ENCODE measurements at places on chromosomes 16 and 17.

DNA sequence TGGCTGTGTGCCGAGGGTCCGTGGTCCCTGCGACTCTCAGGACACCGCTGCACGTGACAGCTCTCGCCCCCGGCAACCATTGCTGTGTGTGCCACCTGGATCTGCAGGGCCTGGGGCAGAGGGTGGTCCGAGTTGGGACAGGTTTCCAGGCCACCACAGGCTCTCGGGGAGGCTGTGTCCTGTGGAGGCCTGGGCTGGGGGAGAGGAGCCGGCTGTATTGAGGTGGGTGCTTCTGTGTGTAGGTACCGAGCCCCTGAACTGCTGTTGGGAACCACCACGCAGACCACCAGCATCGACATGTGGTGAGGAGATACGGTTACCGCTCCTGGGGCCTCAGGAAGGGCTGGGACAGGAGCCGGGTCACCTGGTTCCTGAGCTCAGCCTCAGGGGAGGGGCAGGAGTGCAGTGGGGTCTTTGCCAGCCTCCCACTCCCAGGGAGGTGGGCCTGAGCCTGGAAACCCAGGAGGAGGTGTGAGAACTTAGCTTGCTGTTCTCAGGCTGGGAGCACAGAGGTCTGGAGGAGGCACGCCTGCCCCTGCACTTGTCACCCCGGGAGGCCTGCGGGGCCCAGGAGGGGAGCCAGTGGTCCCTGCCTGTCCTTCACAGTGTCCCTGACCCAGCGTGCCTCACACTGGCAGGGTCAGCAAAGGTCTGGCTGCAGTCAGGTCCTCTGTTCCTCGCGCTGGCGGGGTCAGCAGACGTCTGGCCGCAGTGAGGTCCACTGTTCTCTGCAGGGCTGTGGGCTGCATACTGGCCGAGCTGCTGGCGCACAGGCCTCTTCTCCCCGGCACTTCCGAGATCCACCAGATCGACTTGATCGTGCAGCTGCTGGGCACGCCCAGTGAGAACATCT, 7.3 kb downstream of the SPATA2L start:
- DNase-seq = no peak

GRCh38 chr16:55492756-55493380, 13.9 kb downstream of the MMP2 start:
- no peak for DNase-seq

GRCh38 chr17:4479982-4480751, 18.5 kb upstream of the SPNS2 start:
- DNase-seq = no peak

DNA sequence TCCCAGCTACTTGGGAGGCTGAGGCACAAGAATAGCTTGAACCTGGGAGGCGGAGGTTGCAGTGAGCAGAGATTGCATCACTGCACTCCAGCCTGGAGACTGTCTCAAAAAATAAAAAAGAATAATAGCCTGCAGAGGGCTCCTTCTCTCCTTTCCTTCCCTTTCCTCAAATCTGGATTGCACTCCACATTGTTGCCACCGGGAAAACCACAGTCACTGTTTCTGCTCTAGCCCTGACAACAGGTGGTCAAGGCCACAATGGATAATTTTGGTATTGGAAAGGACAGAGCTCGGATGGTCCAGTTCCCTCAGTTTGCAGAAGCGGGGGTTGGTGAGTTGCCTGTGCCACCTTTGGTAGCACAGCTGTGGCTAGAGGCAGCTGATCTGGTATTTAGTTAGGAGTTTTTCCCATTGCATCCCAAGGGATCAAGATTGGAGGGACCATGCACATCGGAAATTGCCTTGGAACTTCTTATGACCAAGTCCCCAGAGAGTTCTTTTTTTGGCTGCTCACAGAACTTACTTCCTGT, 44.7 kb upstream of the PRSS54 start:
- no peak for DNase-seq

GRCh38 chr17:2172999-2173398, 118.1 kb downstream of the HIC1 start:
- DNase-seq = no peak

- no peak for DNase-seq
Observed at GRCh38 chr17:2397247-2398171, 3.4 kb downstream of the MNT start.

- DNase-seq = no peak
Observed at GRCh38 chr17:80108036-80108971, 6.9 kb downstream of the GAA start.

DNA sequence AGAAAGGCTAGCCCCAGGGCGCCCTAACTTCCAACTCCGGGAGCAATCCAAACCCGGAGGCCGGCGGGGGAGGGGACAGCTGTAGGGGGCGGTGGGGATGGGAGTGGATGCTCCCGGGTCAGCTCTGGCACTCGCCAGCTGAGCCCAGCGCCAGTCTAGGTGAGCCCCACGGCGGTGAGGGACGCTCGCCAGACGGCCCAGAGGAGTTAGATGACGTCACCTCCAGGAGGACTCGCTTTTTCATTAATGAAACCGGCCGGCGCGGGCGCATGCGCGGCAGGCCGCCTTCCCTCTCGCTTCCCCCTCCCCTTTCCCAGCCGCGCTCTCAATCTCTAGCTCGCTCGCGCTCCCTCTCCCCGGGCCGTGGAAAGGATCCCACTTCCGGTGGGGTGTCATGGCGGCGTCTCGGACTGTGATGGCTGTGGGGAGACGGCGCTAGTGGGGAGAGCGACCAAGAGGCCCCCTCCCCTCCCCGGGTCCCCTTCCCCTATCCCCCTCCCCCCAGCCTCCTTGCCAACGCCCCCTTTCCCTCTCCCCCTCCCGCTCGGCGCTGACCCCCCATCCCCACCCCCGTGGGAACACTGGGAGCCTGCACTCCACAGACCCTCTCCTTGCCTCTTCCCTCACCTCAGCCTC, at the start of gene NF1:
NF1 (plus strand) TSS at position 378 of the 636 bp plus-strand sequence. CDS start 333 bp downstream, outside the sequence.
- peak; percentile 95 for DNase-seq

DNA sequence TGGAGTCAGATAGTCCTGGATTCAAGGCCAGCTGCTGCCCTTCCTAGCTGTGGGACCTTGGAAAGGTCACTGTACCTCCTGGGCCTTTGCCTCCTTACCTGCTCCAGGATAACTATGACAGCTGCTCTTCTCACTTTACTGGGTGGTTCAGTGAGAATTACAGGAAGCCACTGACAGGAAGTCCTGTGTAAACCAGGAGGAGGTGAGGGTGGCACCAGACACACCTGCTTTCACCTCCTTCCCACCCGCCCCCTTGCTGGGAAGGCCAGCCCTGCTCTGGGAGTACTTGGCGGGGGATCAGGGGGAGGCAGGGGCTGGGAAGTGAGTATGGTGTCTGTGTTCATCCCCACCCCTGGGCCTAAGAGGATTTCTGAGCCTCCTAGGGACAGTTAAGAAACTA, 42.6 kb downstream of the CPNE2 start:
- no peak for DNase-seq

DNA sequence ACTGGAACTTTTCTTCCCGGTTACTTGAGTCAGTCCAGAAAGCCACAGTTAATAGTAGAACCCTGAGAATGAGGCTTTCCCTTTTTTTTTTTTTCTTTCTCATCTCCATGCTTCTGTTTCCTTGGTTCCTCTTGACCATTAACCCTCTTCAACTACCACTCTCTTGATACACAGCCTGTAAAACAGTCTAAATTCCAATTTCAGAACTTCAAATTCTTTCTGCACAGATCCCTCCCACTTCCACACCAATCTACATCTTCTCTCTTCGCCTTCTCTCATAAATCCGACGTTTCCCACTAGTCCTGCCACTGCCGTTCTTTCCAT, 588 bp downstream of the METTL16 start:
- no peak for DNase-seq

GRCh38 chr17:73724990-73725389, 80.7 kb upstream of the SDK2 start:
- no peak for DNase-seq

DNA sequence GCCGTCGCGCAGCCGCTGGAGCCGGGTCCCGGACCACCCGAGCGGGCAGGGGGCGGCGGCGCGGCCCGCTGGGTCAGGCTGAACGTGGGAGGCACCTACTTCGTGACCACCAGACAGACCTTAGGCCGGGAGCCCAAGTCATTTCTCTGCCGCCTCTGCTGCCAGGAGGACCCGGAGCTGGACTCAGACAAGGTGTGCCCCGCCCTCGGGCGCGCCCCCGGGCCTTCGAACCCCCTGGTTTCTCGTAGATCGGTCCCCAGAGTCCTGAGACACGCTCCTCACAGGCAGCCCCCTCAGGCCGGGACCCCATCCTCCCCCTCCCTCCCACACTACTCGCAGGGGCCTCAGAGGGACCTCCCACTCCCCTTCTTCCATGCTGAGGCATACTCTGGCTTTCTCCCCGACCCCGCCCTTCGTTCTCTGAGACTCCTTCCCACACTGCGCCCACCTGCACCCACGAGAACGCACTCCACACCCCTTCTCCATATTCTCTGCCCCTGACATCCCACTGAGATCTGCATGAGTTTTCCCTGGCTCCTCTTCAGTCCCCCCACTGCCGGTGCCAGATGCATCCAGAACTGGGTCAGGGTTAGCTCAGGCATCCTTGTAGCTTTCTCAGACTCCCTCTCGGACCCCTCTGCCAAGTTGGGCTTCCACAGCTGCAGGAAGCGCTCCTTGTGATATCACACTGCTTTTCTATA, 523 bp downstream of the KCTD2 start:
- DNase-seq = peak; percentile 14

- no peak for DNase-seq
Observed at GRCh38 chr16:54867302-54867832, 63.3 kb upstream of the IRX5 start.

GRCh38 chr16:4323071-4323844, 7.4 kb downstream of the GLIS2 start:
- DNase-seq = no peak

DNA sequence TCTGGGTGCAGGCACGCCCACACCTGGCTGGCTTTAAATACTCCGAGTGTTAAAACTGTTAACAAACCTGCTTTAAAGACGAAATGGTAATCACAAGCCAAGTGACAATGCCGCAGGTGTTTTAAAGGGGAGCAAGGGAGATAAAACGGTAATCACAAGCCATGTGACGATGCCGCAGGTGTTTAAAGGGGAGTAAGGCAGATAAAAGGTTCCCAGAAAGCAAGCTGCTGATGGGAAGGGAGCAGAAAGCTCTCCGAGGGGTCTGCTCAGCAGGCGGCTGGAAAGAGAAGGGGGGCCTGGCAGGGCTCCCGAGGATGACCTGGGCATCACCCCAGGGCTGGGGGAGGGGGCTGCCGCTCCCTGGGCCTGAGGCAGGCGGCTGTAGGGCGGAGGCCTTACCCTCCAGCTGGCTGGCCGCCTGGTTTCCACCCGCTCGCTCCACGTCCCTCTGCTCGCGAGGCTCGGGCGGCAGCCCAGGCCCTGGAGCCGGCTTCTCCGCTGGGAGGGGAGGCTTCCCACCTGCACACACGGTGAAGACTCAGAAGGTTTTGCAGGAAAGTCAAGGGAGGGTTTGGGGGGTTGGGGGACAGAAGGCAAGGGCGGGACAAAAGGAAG, 12.1 kb downstream of the NDUFAF8 start:
- DNase-seq = no peak

- DNase-seq = no peak
Observed at GRCh38 chr16:48740964-48741363, 131.0 kb upstream of the N4BP1 start.

DNA sequence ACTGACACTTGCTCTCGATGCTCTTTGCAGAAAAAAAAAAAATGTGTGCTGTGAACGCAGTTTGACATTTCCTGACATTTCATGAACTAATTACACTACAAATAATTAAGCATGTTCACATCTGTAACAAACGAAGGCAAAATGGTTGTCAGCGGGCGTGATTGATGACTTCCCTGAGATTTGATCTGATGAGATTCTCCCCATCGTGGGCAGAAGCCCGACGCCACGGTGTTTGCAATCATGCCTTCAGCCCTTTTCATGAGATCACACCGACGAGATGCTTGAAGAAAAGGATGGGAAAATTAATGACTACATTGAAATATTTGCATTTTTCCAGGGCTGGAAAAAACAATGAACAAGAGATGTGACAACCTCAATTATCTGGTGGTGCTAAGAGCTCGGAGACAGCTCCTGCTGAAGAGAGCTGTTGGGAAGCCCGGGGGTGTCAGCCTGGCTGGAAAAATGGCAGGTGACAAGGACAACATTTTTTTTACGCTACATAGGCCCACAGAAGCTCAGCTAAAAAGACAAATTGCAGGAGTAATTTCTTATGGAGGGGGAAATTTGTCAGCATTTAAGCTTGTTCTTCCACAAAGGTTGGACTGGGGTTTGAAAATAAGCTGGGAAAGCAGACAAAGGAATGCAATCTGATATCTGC, 259.4 kb upstream of the IRX3 start:
- DNase-seq = no peak

DNA sequence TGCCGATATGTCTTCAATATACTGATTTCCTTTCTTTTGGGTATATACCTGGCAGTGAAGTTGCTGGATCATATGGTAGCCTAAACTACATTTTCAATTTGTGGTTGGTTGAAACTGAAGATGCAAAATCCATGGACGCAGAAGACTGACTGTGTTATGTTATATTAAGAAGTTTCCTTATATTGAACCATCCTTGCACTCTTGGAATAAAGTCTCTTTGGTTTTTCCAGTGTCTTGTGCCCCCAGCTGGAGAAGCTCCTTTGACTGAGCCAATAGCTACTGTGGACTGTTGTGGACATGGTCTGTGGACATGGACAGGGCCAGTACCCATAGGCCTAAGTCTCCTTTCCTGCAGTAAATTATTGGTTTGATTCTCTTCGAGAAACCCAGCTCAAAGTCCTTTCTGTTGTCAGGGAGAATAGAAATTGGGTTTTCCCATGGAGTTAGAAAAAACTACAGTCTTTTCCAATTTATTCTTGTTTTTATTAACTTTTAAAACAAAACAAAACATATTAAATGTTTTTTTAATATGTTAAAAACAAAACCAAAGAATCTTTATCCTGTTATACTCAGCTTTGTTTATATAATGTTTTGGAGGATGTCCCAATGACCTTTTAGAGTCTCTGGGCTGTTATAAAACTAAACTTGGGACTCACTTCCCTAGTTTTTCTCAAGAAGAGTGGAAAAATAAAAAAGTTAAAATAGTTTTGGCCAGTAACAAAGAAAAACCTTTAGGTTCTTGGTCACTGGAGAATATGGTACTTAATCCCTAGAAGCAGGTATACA, 15.2 kb upstream of the IL34 start:
- no peak for DNase-seq

DNA sequence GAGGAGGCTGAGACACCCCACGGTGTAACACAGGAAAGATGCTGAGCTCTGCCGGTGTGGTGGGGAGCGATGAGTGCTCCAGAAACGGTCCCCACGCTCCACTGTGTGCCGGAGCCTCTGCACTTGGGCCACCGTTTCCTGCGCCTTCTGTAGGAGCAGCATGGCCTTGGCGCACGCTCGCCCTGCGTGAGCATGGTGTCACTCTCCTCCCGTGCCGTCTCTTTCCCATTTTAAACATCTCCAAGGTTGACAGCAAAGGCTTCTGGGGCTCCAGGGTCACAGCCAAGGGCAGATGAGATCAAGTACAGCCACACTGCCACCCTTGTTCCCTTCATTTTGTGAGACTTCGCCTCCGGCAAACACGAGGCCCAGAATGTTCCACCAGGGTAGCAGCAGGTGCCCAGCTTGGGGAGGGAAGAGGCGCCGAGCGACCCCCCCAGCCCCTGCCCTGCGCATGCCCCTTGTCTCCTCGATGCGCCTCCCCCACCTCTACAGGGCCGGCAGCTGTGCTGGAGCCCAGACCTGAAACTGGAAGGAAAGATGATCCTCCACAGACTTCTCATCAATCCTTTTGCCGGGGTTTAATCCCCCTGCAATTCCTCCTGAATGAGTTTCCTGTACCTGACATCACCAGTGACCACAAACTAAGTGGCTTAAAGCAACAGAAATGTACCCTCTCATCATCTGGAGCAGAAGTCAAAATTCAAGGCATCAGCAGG, 19.9 kb upstream of the OSGIN1 start:
- DNase-seq = no peak

GRCh38 chr17:44108440-44109311, 14.8 kb downstream of the HDAC5 start:
- DNase-seq = no peak

All from inflammatory macrophage (primary cell).